PC-9 (cell line): ENCODE measurements at places on chromosomes 7 and 10. TPM values are rescaled to one million over a fixed set of nuclear protein-coding genes. Genes with fewer than 3 reads are reported as not detected.

GRCh38 chr7:117158941-117159697 is 163.7 kb downstream of the WNT2 start:
- no peaks in the 10 kb centered on the region; the same call in 1 of the 2 replicates for H3K4me1 ChIP-seq
- H3K27me3 ChIP-seq, result no peaks in the 10 kb centered on the region
- no peak overlapping the region for H3K27ac ChIP-seq

The SLC39A12 gene
- not detected in 2 replicates for total RNA-seq

GRCh38 chr7:157678501-157678900 is 341.7 kb downstream of the DNAJB6 start:
- DNase-seq, result no peak
- H3K27me3 ChIP-seq, result peaks cover 100% of the 10 kb centered on the region
- no peak overlapping the region for H3K27ac ChIP-seq
- no peaks in the 10 kb centered on the region for H3K36me3 ChIP-seq
- H3K4me3 ChIP-seq, result no peak overlapping the region

GRCh38 chr10:1938317-1938716 is 201.0 kb upstream of the ADARB2 start:
- H3K27me3 ChIP-seq, result peaks cover 13% of the 10 kb centered on the region
- no peak overlapping the region for H3K4me3 ChIP-seq
- H3K27ac ChIP-seq, result no peak overlapping the region
- DNase-seq, result no peak

DNA sequence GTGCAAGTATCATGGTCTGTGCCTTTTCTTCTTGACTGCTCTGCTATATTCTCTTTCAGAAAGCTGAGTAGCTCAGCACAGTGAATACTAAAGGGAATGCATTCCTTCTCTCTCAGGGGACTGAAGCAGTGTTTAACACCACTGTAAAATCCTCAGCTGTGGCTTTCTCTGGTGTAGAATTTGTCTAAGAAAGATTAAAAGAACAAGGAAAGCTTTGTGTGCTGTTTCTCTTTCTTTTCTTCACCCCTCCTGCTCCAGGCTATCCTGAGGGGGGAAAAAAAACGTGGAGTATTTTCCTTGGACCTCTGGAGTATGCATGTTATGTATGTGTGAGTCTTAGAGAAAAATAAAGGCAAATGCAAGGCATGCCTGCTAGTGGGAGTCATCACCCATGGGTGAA is 383.9 kb downstream of the AUTS2 start:
- no peak overlapping the region for H3K27ac ChIP-seq
- no peaks in the 10 kb centered on the region for H3K4me1 ChIP-seq
- DNase-seq, result no peak
- H3K4me3 ChIP-seq, result no peak overlapping the region
- H3K36me3 ChIP-seq, result no peaks in the 10 kb centered on the region

- H3K27ac ChIP-seq, result no peak overlapping the region
- no peaks in the 10 kb centered on the region for H3K4me1 ChIP-seq
- no peak overlapping the region for H3K4me3 ChIP-seq
- no peaks in the 10 kb centered on the region for H3K27me3 ChIP-seq
- H3K36me3 ChIP-seq, result no peaks in the 10 kb centered on the region
These were observed 202.0 kb downstream of the ARL4A start for GRCh38 chr7:12889391-12889790.

DNA sequence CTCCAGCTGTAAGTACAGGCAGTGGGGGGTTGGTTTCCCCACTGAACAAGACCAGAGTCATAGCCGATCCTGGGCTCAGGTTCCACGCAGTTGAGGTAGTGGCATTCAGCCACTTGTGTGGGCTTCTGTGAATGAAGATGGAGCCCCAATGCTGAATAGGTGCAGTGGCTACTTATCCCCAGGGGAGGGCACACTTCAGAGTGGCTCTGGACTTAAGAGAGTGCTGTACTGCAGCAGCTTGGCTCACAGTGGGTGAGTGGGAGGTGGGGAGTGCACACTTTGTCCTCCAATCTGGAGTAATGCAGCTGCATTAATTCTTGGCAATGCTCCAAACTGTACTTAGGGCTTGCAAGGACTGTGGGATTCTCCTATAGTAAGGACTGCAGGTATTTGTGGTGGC is 81.9 kb downstream of the BUB3 start:
- no peaks in the 10 kb centered on the region for H3K36me3 ChIP-seq
- no peaks in the 10 kb centered on the region for H3K27me3 ChIP-seq
- no peak overlapping the region for H3K4me3 ChIP-seq
- H3K4me1 ChIP-seq, result no peaks in the 10 kb centered on the region
- no peak overlapping the region for H3K27ac ChIP-seq
